ENCODE measurements at places on chromosomes 6 and 20. TPM values are rescaled to one million over a fixed set of nuclear protein-coding genes. Genes with fewer than 3 reads are reported as not detected.

Gene SOX18
- 0.60 TPM for total RNA-seq

Gene CTAGE9
- not detected for total RNA-seq

Gene RNF217
- 53.3 TPM for total RNA-seq

DNA sequence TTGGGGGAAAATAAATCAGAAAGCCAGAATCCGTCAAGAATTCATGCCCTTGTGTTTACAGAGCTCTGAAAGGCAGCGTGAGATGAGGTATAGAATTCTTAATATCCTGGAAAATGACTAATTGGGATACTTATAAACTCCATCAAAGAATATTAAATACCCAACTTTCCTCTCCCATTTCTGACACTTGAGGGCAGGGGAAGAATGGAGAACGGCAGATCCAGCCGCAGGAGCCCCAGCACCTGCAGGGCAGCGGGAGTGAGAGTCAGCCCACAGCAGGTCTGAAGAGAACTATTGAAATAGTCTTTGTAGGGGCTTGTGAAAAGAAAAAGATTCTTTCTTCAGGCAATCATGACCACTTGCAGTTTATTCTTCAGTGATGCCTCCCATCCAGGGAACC lies 107.2 kb downstream of the AGPAT4 start:
- DNase-seq = no peak

Gene KCNQ5
- 0.43 TPM for total RNA-seq

GRCh38 chr6:35602133-35602946 lies 86.4 kb downstream of the FKBP5 start:
- peak; percentile 66 for DNase-seq

Gene PRELID3B
- total RNA-seq = 68.8 TPM

GRCh38 chr6:161151660-161152526 lies 122.0 kb downstream of the AGPAT4 start:
- no peak for DNase-seq

GRCh38 chr6:139855671-139856311 lies 481.3 kb upstream of the CITED2 start:
- DNase-seq = peak; percentile 36

Gene CEP250
- 81.2 TPM for total RNA-seq

Gene CNR1
- 0.84 TPM for total RNA-seq

- peak; percentile 85 for DNase-seq
Measured at GRCh38 chr6:132190815-132191175, 210.5 kb downstream of the MOXD1 start.

GRCh38 chr6:158464483-158464882 lies 95.4 kb upstream of the TMEM181 start:
- DNase-seq = no peak

GRCh38 chr6:37042150-37042549 lies 36.7 kb downstream of the FGD2 start:
- no peak for DNase-seq

GRCh38 chr20:2746636-2747265 lies 53.7 kb downstream of the CPXM1 start:
- DNase-seq = no peak

DNA sequence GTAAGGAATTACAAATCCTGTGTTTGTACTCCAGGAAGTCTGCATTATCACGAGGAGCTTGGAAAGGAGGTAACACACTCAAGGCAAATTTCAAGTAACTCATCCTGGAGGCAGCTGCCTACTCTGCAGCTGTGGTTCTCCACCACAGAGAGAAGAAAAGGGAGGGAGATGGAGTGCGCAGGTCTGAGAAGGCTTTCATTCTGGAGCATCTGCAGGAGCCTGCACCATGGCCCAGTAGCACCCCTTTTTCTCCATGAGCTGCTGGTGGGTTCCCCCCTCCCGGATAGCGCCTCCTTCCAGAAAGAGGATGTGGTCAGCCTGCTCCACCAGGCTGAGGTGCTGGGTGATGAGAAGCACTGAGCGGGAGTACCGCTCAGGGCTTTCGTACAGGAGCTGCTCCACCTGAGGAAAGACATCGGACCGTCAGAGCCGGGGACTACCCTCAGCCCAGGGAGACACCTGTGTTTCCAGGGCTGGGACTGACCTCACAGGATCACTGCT lies 1.6 kb upstream of the PSMB8 start:
- DNase-seq = no peak

Gene GABRR1
- total RNA-seq = not detected

DNA sequence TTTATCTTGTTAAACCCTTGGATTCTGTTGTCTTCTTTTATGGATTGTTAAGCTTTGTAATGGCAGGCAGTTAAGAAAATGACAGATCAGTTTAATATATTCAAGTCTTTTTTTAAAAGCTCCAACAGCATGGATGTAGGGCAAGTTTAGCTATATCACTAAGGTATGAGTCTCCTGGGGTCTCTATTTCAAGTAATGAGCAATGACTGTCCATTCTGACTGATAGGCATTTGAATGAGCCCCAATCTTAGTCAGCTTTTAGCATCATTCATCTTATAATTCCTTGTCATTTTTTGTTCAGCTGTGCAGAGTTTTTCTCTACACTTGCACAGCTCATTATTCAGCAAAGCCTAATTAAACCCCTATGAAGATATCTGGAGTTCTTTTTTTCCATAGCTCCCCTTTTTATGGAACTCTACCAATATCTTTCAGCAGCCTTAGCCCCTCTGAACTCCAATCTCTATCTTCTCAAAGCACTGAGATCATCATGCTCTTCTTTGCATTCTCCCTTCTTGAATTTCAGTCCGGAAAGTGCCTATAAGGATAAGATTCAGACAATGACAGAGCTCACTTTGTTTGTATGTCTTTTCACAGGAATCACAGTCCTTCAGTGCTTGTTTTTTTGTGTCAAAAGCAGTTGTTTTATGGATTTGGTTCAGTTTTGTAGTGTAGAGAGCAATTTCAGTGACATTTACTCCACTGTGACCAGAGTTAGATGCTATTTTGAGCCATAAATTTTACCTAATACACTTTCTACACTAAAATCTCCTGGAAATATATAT lies 97.2 kb upstream of the DOK5 start:
- no peak for DNase-seq

- no peak for DNase-seq
Measured at GRCh38 chr6:170251776-170252571, 38.9 kb downstream of the DLL1 start.

DNA sequence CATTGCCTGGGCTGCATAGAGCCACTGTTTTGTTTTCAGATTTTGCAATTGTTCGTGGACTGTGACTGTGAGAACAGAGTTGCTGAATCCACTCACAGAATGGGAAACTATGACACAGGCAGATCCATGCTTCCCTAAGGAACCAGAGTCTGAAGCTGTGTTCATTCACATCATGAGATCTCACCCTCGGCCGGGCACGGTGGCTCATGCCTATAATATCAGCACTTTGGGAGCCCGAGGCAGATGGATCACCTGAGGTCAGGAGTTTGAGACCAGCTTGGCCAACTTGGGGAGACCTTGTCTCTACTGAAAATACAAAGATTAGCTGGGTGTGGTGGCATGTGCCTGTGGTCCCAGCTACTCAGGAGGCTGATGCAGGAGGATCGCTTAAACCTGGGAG lies 139.2 kb upstream of the SALL4 start:
- no peak for DNase-seq

- peak; percentile 87 for DNase-seq
Measured at GRCh38 chr6:75830959-75831885, 82.2 kb downstream of the MYO6 start.

GRCh38 chr6:56595490-56596122 lies 47.1 kb downstream of the DST start:
- DNase-seq = peak; percentile 23

DNA sequence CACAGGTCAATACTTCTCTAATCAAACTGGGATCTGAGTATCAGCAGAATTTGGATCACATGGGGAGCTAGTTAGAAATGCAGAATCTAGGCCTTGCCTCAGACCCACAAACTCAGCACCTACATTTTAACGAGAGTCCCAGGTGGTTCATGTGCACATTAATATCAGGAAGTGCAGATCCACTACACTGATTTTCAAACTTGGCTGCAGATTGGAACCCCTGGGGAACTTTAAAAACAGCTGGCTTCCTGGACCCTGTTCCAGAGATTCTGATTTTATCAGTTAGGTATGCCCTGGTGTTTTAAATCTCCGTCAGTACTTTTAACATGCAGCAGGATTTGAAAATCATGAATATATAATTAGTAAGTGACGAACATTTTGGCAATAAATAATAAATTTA lies 1.9 kb upstream of the CST8 start:
- no peak for DNase-seq

- DNase-seq = peak; percentile 61
Measured at GRCh38 chr6:113363866-113364265, 493.3 kb upstream of the MARCKS start.

DNA sequence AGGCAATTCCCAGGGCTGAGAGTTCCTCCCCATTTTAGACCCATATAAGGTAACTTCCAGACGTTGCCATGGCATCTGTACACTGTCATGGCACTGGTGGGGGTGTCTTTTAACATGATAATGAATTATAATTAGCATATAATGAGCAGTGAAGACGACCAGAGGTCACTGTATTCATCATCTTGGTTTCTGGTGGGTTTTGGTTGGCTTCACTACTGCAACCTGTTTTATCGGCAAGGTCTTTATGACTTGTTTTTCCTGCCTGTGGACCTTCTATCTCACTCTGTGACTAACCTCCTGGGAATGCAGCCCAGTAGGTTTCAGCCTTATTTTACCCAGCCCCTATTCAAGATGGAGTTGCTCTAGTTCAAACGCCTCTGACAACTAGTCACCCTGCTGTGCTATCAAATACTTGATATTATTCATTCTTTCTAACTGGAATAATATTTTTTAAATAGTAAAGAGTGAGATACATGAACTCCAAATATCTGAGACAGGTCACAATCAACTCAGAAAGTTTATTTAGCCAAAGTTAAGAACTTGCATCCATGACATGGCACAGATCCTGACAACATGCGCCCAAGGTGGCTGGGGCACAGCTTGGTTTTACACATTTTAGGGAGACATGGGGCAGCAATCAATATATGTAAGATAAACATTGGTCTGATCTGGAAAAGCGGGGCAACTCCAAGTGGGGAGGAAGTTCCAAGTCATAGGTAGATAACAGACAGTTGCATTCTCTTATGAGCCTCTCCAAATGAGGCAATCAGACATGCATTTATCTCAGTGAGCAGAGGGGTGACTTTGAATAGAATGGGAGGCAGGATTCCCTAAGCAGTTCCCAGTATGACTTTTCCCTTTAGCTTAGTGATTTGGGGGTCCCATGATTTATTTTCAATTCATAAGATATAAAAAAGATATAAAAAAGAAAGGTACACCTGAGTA lies 1.2 kb upstream of the UFL1 start:
- peak; percentile 68 for DNase-seq

Gene SLX4IP
- 4.7 TPM for total RNA-seq

DNA sequence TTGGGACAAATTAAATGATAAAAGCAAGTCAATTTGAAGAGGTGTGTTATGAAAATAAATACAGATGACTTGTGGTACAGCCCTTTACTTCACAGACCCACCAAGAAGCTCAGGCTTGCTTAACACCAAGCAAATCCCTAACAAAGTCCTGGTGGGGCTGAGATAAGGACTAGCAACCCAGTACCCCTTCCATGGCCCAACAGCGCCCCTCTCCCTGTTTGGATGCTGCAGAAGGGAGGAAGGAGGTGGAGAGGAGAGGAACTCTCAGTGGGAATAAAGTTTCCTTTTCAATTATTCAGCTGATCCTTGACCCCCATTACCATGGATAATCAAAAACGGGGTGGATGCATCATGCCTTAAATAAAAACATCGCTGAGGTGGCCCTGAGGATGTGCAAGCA lies 4.5 kb upstream of the ZNF831 start:
- no peak for DNase-seq

DNA sequence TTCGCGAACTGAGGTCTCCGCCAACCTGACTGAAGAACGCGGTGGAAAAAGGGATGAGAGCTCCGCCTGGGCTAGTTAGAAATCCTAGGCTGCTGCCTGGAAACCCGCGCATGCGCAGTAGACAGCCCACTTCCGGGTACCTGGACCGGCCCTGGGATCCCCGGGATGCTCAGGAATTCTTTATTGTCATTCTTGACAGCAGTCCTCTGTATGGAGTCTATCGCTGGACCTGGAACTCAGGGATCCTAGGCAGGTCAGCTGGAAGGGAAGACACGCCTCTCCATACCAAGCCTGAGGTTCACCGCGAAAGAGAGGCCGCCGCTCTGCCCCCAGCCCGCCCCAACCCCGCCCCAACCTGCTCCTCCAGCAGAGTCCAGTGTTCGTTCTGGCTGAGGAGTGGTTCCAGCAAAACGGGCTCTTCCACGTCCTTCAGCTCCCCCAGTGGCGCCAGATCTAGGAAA lies 1379.2 kb upstream of the DEFB115 start:
- no peak for DNase-seq

DNA sequence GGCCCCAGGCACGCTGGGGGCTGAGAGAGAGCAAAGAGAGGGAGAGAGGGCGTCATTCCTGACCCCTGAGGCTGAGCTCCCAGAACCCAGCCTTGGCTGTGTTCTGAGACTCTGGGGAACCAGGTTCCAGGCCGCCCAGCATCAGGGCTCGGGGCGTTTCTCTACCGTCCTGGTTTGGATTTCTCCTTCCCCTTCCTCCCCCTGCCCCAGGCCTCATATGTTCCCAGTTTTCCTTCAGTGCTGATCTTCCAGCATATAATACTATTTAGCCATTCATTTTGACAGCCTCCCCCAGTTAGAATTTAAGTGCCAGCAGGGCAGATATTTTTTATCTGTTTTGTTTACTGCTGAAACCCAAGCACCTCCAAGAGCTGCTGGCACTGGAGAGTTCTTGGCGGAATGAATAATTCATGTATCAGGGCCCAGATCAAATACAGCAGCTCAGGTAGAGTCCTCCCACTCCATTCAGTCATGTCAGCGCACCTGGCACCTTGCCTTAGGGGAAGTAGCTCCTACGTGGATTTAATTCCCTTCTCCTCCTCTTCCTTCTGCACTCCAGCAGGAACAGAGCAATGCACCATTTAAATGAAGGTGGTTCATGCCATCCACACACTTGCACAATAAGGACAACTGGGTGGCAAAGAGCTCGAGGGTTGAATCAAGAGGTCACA lies 23.4 kb upstream of the FRMD1 start:
- no peak for DNase-seq

- no peak for DNase-seq
Measured at GRCh38 chr6:4656106-4656505, 120.1 kb upstream of the CDYL start.

DNA sequence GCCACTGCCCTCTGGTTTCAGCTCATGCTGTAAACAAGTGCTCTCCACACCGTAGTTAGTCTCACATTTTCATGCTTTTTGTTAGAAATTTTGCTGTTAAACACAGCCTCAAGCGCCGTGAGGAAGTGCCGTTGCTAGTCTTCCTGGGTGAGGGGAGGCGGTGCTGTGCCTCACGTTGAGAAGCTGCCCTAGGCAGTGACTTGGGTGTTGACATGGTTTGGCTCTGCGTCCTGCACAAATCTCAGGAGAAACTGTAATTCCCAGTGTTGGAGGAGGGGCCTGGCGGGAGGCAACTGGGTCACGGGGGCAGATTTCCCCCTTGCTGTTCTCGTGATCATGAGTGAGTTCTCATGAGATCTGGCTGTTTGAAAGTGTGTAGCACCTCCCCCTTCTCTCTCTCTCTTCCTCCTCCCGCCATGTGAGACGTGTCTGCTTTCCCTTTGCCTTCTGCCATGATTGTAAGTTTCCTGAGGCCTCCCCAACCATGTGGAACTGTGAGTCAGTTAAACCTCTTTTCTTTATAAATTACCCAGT lies 95.8 kb downstream of the ERMARD start:
- no peak for DNase-seq
